Small intestine (tissue), 16 donors: ENCODE measurements at places on chromosomes 12 and 14. TPM values are rescaled to one million over a fixed set of nuclear protein-coding genes. Genes with fewer than 3 reads are reported as not detected.

Gene TUBA1A
- polyA plus RNA-seq, result 9.8 TPM

Gene LIN52
- 11.3 TPM for polyA plus RNA-seq

Gene STYX
- polyA plus RNA-seq, result 4.9 TPM

Gene SRSF9
- 109 TPM for polyA plus RNA-seq
